ENCODE measurements at places on chromosomes 2 and 18.

DNA sequence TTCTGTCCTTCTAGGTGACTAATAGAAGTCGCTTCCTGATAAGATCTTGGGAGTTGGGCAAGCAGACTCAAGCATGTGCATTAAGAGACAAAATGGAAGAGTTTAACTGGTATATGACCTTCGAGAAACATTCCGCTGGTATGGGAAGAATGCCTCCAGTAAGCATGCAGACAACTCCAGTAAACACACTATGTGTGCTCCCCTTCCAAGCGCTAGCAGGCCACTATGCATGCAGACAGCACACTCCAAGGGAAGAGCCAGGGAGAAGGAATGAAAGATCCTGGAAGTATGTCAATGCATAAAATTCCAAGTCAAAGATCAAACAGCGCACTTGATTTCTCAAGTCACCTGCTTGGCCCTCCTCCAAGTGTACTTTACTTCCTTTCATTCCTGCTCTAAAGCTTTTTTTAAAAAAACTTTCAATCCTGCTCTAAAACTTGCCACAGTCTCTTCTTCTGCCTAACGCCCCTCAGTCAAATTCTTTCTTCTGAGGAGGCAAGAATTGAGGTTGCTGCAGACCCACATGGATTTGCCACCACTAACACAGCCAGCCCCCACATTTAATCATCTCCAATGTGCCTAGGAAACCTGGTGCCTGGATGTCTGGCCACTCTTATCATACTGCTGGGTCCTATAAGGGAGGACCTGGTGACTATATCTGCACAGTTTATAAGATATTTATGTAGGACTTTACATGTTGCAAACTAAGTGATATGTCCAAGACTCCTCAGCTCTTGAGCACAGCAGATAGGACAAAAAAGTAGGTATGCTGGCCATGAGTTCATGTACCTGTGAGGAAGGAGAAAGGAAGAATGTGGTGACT, 239.8 kb downstream of the PDE11A start:
- no peak for DNase-seq

DNA sequence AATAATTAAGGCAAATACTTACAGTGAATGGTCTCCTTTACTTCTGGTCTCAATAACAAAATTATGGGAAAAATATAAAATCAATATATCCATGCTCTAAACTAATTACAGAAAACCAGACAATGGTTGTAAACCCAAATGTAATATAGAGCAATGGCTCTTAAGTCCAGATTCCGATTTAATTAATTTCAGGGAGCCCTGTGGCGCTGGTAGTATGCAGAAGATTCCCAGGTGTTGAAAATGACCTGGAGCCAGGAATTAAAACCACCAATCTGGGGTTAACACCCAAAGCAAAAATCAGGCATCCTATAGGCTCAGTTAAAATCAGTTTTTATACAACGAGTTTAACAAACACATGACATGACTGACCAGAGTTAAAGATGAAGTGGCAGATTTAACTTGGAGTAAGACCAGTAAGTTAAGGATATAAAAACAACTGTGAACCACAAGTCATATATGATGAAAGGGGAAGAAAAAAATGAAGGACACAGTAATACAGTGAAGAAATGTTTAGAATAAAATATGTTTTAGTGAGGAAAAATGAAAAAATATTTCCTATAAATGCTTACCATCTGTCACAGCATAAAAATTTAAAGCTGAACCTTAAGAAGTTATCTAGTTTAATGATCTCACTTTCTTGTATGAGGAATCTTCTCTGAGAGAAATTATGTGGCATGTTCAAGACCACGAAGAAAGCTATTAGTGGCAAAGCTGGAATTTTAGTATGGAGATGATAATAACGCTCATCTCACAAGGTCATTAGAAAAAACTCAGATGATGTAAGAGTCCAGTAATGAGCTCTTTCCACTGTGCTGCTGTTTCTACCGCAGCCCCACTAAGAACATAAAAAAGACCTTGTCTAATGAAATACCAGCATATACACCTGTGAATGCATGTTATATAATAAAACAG, 45.8 kb upstream of the FLACC1 start:
- no peak for DNase-seq

DNA sequence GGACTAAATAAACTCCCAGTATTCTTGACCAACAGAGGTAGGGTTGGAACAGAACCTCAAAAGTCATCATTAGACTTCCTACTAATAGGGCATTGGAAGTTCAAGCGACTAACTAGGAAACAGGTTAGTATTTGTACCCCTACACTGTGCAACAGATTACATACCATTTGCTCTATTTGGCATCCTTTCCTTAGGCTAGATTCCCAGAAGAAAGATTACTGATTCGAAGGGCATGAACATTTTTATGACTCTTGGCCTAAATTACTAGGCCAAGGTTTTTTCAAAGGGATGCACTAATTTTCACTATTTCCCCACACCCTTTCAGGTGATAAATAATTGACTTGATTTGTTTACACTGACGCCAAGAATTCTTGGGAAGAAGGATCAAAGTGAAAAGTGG, 104.8 kb upstream of the CYP1B1 start:
- no peak for DNase-seq

DNA sequence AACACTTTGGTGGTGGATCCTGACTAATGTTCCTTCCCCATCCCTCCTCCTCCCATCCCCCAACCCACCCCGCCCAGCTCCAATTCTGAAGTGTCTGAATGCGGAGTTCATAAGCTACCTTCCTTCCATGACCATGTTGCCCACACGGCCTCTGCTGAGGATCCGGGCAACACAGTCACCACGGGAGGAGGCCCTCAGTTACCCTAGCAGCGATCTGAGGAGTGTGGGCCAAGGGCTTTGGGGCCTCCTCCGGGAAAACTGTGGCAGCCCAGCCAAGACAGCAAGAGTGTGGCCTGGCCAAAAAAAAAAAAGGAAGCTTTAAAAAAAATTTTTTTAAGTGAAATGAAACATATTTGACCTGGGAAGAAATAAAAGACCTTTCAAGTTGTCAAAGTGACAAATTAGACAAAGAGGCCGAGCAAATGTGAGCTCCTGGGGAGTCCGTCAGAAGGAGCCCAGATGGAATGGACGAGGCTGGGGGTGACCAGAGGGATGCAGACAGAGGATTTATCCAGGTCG, 169.0 kb upstream of the PKDCC start:
- DNase-seq, result no peak

GRCh38 chr2:36322108-36322507, 33.5 kb upstream of the CRIM1 start:
- DNase-seq, result no peak

DNA sequence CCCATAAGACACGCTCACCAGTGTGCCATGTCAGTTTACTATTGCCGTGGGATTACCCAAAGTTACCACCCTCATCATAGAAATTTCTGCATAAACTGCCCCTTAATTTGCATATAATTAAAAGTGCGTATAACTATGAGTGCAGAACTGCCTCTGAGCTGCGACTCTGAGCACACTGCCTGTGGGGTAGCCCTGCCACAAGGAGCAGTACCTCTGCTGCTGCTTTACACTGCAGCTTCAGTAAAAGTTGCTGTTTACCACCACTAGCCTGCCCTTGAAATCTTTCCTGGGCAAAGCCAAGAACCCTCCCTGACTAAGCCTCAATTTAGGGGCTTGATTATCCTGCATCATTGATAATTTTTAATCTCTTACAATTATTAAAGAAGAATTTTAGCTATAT, 213.9 kb upstream of the MAP2 start:
- DNase-seq, result no peak

GRCh38 chr2:237739101-237739500, 59.5 kb upstream of the RBM44 start:
- no peak for DNase-seq

- no peak for DNase-seq
Observed at GRCh38 chr18:61893309-61893970, 633 bp upstream of the RNF152 start.

GRCh38 chr2:156322051-156322685, 10.4 kb downstream of the NR4A2 start:
- DNase-seq, result no peak

DNA sequence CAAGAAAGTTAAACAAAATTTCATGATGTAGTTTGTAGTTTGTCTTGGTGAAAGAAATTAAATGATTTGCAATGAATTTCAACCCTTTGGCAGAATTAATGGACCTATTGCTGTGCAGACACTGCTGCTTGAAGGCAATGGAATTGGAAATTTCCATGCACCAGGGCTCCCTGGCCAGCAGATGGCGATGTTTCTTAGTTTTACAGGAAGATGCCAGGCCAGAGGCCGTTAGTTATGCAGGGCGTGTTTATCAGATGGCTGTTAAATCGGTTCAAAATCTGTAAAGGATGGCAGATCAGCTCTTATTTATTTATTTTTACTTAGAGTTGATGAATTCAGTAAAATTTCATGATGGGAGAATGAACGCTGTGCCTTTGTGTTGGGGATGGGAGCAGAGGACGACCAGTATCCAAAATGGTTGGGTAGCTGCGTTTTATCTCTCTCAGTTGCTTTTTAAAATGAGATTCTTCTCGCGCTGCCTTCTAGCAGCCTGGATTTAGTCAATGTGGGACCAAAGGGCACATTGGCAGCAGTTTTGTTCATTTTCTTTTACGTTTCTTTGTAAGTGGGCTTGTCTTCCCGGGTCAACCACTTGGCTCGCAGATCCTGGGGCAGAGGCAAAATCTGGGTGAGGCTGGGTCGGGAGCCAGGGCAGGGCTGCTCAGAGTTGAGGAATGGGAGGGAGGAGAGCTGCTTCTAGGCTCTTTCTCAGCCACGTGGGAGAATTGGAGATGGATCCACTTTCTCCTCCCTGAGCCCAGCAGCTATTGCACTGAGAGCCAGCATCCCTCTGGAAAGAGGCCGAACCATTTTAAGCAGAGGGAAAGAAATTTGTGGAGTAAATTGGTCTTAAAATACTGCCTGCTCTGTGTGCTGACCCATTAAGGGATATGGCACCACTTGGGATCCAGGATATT, 344.0 kb downstream of the PIK3C3 start:
- no peak for DNase-seq

DNA sequence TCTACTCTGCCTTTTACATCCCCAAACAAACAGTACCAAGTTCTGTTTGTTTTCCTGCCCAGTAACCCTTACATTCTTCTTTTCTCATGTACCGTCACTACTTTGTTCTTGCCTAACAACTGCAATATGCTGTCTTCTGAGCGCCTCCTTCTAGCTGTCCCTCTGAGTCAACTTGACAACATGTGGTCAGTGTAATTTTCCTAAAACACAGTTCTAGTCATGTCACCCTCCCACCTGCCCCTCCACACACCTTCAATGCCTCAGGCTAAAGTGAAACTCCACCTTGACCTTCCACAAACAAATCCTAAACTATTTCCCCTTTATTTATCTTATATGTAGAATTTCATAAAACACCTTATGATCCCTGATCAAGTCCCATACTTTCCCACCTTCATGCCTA, 124.6 kb upstream of the CD302 start:
- no peak for DNase-seq

DNA sequence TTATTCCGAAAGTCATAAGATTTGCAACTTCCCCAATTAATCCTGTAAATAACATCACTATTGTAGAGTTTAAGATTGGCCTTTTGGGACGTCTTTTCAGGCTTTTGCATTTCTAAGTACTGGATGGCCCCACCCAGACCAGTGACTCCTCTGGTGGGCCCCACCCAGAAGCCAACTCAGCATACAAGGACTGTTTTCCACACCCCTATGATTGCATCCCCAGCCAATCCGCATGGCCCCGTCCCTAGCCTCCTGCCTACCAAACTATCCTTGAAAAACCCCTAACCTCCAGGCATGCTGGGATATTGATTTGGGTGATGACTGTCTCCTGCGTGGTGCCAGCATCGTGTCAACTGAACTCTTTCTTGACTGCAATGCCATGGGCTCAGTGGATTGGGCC, 24.5 kb upstream of the TGIF1 start:
- DNase-seq, result no peak

DNA sequence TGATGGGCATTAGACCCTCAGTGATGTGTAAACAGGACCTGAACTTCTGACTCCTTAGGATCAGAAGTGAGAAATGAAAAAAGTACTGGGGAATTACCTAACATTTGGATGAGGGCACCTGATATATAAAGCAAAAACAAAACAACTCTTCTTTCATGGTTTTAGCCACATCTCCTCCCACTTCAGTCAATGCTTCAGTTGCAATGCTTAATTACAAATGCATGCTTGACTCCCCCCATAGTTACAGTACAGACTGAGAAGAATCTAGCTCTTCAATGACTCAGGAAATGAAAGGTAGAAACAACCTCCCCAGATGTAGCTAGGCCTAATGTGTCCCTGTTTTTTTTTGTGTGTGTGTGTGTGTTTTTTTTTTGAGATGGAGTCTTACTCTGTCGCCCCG, 276.8 kb upstream of the POU3F3 start:
- no peak for DNase-seq

DNA sequence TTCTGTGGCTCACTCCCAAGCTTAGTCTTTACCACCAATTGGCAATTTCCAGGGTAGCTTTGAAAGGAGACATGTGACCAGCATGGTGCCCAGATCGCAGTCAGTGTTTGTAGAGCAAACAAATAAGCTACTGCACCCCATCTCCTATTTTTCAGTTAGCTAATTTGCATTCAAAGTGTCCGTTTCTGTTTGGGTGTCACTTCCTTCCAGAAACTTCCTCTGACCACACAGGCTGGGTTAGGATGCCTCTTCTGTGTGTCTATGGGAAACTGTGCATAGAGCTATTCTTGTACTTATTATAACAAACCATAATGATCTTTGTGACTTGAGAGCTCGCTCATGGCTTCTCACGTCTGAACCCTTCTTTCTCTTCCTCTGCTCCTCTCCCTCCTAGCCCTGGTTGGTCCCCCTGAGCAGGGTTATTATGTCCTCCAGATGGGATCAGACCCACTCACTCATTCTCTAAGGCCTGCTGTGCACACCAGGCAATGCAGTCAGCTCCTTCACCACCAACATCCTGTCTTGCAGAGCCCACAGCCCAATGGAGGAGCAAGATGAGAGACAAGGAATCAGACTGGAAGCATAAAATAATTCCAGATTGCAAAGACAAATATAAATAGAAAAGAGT, 101.2 kb upstream of the ALK start:
- DNase-seq, result no peak

DNA sequence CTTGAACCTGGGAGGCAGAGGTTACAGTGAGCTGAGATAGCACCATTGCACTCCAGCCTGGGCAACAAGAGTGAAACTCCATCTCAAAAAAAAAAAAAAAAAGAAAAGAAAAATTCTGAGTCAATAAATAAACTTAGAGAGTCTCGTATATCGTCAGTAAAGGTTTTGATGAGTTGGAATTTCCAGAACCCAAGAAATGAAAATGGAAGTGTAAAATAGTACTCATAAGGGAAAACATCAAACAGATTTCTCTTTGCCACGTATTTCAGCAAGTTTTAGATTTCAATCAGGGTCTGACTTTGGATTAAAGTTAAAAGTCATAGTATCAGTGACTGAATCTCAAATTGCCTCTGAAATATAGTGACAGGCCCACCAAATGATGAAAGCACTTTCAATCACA, 71.4 kb upstream of the SPOPL start:
- DNase-seq, result no peak

GRCh38 chr2:63007813-63008458, 42.7 kb upstream of the OTX1 start:
- no peak for DNase-seq

GRCh38 chr18:3874581-3874980, 424.6 kb downstream of the TGIF1 start:
- no peak for DNase-seq

All from cortex of kidney (tissue), 1 donor.